Thyroid gland (tissue), 4 donors: ENCODE measurements at places on chromosomes 11 and 22. TPM values are rescaled to one million over a fixed set of nuclear protein-coding genes. Genes with fewer than 3 reads are reported as not detected.

- no peak overlapping the region for H3K27ac ChIP-seq
- no peak overlapping the region for H3K4me3 ChIP-seq
- DNase-seq, result no peak
- H3K27me3 ChIP-seq, result no peaks in the 10 kb centered on the region
Observed at GRCh38 chr11:44562845-44563460, 2.5 kb upstream of the CD82 start.

- peaks cover 38% of the 10 kb centered on the region for H3K4me1 ChIP-seq
- no peak for DNase-seq
- H3K36me3 ChIP-seq, result no peaks in the 10 kb centered on the region
- no peak overlapping the region for H3K27ac ChIP-seq
- no peak overlapping the region for H3K4me3 ChIP-seq
- H3K27me3 ChIP-seq, result no peaks in the 10 kb centered on the region
Observed at GRCh38 chr11:34499719-34500500, 13.7 kb downstream of the ELF5 start.

Gene HEPN1
- total RNA-seq, result not detected

Gene C11orf98
- total RNA-seq, result 34.5 TPM

DNA sequence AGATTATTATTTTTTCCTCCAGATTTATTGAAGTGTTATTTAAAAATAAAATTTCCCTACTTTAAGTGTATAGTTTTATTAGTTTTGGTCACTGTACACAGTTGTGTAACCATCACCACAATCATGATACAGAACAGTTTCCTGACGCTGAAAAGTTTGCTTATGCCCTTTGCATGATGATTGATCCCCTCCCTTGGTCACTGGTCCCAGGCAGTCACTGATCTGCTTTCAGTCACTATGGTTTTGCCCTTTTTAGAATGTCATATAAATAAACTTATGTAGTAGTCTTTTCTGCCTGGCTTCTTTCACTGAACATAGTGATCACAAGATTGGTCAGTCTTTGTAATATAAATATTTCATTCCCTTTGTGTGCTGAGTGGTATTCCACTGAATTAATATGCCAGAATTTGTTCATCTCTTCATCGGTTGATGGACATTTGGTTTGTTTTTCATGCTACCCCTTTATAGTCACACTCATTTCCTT is 140.6 kb downstream of the SWAP70 start:
- DNase-seq, result no peak

DNA sequence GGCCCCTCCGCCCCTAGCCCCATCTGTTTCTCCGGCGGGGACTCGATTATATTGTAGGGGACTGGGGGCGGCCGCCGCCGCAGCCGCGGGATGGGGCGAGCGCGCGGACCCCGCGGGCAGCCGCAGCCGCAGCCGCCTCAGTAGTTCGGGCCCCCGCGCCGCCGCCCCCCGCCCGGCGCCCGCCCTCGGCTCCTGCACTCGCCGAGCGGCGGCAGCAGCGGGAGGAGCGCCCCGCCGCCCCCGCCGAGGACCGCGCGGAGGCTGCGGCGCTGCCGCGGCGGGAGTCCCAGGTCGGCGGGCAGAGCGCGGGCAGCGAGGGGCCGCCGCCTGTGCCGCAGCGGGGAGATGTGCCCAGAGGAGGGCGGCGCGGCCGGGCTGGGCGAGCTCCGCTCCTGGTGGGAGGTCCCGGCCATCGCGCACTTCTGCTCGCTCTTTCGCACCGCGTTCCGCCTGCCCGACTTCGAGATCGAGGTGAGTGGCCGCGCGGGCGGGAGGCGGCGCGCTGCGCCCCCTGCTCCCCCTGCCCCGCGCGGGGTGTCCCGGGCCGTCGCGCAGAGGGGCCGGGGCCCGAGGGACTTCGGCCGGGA is at the start of gene CECR2:
TSS of gene CECR2 (plus strand) at position 22 of the 587 bp plus-strand sequence. CDS start at position 346, 324 bp downstream.
- H3K4me3 ChIP-seq, result peak within 1 kb of the TSS; percentile 38
- H3K4me1 ChIP-seq, result peaks cover 6% of the 10 kb centered on the region
- H3K27ac ChIP-seq, result peak within 1 kb of the TSS; percentile 44
- DNase-seq, result peak; percentile 66
- H3K27me3 ChIP-seq, result no peaks in the 10 kb centered on the region

DNA sequence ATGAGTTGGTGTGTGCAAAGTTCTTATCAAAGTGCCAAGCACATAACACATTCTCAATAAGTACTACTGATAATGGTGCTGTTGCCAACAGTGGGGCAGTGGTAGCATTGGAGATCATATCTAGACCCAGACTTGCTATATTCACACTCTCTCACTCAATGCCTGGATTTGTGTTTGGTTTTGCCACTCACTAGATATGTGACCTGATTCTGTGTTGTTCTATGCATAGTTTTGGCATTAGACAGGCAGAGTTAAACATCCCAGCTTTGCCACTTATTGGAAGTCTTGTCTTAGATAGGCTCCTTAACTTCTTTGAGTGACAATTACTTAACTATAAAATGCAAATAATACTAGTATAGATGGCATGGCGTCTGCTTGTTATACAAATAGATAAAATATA is 642.6 kb upstream of the CCDC179 start:
- H3K36me3 ChIP-seq, result no peaks in the 10 kb centered on the region
- no peak for DNase-seq
- no peaks in the 10 kb centered on the region for H3K4me1 ChIP-seq
- no peaks in the 10 kb centered on the region for H3K27me3 ChIP-seq
- no peak overlapping the region for H3K4me3 ChIP-seq
- no peak overlapping the region for H3K27ac ChIP-seq

Gene CLCF1
- total RNA-seq, result 9.4 TPM

DNA sequence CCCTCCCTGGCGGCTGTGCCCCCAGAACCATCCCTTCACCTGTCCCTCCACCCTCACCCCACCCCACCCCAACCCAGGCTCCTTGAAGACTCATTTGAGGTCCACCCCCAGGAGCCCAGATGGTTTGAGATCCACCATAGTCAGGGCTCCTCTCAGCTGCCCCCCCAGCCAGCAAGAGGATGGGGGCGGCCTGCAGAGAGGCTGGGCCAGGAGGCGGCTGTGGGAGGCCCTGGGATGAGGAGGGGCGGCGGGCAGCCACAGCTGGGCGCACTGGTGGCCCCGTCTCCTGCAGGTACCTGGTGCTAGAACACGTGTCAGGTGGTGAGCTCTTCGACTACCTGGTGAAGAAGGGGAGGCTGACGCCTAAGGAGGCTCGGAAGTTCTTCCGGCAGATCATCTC is 46.1 kb downstream of the MOB2 start:
- H3K4me3 ChIP-seq, result no peak overlapping the region
- H3K36me3 ChIP-seq, result no peaks in the 10 kb centered on the region
- H3K27ac ChIP-seq, result no peak overlapping the region
- no peaks in the 10 kb centered on the region for H3K4me1 ChIP-seq
- DNase-seq, result no peak
- no peaks in the 10 kb centered on the region for H3K27me3 ChIP-seq

DNA sequence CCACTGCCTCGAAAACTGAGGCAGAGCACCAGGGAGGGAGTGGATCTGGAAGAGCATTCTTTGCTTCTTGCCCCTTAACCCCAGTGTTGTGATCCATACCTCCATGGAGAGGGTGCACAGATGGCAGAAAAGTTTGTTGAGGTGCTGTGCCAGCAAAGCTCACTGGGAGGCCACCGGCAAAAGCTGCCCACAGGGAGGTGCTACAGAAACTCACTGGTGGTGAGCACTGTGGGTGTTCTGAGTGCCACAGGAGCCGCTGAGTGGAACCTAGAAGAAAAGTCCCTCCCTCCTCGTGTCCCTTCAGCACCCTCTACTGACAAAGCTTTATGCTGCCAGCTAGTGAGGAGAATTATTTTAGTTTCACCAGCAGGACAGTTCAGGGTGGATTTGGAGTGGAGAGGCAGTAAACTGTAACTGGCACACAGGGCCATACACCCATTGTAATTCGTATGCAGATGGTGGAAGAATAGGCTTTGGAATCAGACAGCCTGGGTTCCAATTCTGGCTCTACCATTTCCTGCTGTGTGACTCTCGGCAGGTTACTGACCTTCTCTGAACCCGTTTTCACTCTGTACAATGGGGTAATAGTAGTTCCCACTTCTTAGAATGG is 84.6 kb downstream of the SWAP70 start:
- peak; percentile 73 for DNase-seq
- peak overlapping the region; percentile 16 for H3K27ac ChIP-seq
- no peaks in the 10 kb centered on the region for H3K4me1 ChIP-seq
- H3K36me3 ChIP-seq, result peaks cover 3% of the 10 kb centered on the region
- H3K4me3 ChIP-seq, result no peak overlapping the region
